ENCODE measurements at places on chromosomes 5 and 9.

DNA sequence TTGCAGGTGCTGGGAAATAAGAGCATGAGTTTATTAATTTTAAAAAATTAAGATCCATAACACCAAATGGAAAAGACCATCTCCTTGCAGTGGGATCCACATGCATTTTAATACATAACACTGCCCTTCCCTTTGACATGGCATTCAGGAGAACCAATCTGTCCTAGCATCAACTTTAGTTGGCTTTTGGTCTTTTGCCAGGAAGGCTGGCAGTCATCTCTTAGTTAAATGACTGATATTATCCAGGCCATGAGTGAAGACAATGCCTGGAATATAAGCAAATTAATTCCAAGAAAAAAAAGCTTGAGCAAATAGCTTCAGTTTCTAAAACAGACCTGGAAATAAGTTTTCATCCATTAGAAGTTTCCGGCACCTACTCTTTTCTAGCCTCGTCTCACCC lies 55.1 kb upstream of the OTULINL start:
- H3K36me3 ChIP-seq = no peaks in the 10 kb centered on the region
- H3K27ac ChIP-seq = no peak overlapping the region
- no peaks in the 10 kb centered on the region for H3K4me1 ChIP-seq
- H3K27me3 ChIP-seq = no peaks in the 10 kb centered on the region
- no peak for DNase-seq
- H3K4me3 ChIP-seq = no peak overlapping the region

DNA sequence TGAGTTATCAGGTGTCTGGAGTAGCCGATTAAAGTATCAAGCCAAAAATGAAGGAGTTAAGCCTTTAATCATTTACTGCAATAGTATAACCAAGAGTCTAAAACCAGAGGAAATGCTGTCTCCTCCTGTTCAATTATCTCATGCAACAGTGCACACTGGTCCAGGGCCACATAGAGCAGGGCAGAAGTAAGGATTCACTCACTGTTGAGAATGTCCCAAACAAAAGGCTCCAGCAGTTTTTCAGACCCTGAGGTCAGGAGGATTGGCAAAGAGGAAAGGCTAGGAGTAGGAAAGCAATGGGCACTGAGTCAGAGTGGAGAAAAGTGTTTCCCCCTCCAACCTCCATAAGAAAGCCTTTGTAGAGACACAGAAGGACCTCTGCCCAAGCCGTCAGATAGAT lies 168.2 kb downstream of the RNF180 start:
- no peaks in the 10 kb centered on the region for H3K4me1 ChIP-seq
- H3K27me3 ChIP-seq = no peaks in the 10 kb centered on the region
- no peak overlapping the region for H3K27ac ChIP-seq
- H3K36me3 ChIP-seq = no peaks in the 10 kb centered on the region
- no peak overlapping the region for H3K4me3 ChIP-seq
- no peak for DNase-seq

DNA sequence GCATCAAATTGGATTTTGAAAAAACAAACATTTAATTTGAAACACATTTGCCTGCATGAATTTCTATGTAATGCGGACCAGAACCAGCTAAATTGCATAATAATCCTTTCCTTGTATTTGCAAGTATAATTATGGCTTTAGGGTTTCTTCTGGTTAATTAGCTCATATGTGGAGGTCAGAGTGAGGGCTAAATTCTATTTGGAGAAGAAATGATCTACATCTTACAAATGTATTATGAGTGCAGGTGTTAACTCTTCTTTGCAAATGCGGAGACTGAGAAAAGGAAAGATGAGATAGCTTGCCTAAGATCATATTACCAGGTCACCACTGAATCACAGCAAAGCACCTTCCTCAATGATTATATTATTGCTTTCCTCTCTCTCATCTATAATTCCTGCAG lies 194.7 kb downstream of the CDH9 start:
- no peaks in the 10 kb centered on the region for H3K4me1 ChIP-seq
- H3K4me3 ChIP-seq = no peak overlapping the region
- H3K27me3 ChIP-seq = no peaks in the 10 kb centered on the region
- no peak for DNase-seq
- no peak overlapping the region for H3K27ac ChIP-seq
- H3K36me3 ChIP-seq = no peaks in the 10 kb centered on the region

- no peak for DNase-seq
- no peak overlapping the region for H3K27ac ChIP-seq
- no peak overlapping the region for H3K4me3 ChIP-seq
- H3K27me3 ChIP-seq = peaks cover 5% of the 10 kb centered on the region
Measured at GRCh38 chr9:122190597-122191381, 31.1 kb downstream of the MORN5 start.

- no peaks in the 10 kb centered on the region for H3K4me1 ChIP-seq
- H3K36me3 ChIP-seq = no peaks in the 10 kb centered on the region
- DNase-seq = no peak
Measured at GRCh38 chr9:38278931-38279679, 113.4 kb upstream of the ALDH1B1 start.

DNA sequence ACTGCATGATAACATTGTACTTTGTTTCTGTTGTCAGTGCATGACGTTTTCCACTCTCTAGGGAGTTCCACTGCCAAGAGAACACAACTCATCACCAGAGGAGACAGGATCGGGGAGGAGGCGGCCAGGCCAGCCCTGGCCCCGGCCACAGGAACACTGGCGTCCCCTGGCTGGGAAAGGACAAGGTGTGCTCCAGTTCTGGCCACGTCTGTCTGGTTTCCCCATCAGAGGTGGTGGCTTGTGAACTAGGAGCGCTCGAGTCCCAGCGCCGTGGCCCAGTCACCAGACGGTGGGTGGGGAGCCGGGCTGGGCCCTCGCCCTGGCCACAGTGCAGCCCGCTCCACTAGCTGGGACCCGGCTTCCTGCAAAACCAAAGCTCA lies 211.9 kb upstream of the IRX4 start:
- H3K27ac ChIP-seq = no peak overlapping the region
- no peak overlapping the region for H3K4me3 ChIP-seq
- DNase-seq = no peak
- H3K27me3 ChIP-seq = no peaks in the 10 kb centered on the region
- H3K4me1 ChIP-seq = peaks cover 22% of the 10 kb centered on the region
- no peaks in the 10 kb centered on the region for H3K36me3 ChIP-seq

DNA sequence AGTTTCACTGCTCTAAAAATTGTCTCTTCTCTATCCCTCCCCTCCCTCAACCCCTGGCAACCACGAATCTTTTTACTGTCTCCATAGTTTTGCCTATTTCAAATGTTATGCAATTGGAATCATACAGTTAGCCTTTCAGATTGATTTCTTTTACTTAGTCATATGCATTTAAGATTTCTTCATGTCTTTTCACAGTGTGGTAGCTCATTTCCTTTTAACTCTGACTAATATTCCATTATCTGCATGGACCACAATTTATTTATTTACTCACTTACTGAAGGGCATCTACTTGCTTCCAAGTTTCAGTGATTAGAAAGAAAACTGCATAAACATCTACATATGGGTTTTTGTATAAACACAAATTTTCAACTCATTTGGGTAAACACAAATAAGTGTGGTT lies 372.3 kb downstream of the CDH18 start:
- no peak overlapping the region for H3K27ac ChIP-seq
- H3K36me3 ChIP-seq = no peaks in the 10 kb centered on the region
- H3K27me3 ChIP-seq = no peaks in the 10 kb centered on the region

GRCh38 chr5:133196441-133197085 lies 144.8 kb downstream of the HSPA4 start:
- DNase-seq = no peak
- no peak overlapping the region for H3K27ac ChIP-seq
- H3K36me3 ChIP-seq = no peaks in the 10 kb centered on the region
- H3K4me3 ChIP-seq = no peak overlapping the region
- H3K27me3 ChIP-seq = no peaks in the 10 kb centered on the region

GRCh38 chr5:17069995-17070511 lies 134.0 kb upstream of the MYO10 start:
- H3K27me3 ChIP-seq = no peaks in the 10 kb centered on the region
- no peak for DNase-seq
- no peak overlapping the region for H3K27ac ChIP-seq
- peaks cover 6% of the 10 kb centered on the region for H3K4me1 ChIP-seq

GRCh38 chr5:135842737-135843136 lies 8.3 kb downstream of the SLC25A48 start:
- no peaks in the 10 kb centered on the region for H3K36me3 ChIP-seq
- peaks cover 11% of the 10 kb centered on the region for H3K27me3 ChIP-seq
- no peak overlapping the region for H3K4me3 ChIP-seq

GRCh38 chr5:546376-546908 lies 22.2 kb upstream of the SLC9A3 start:
- peaks cover 9% of the 10 kb centered on the region for H3K27me3 ChIP-seq
- H3K4me1 ChIP-seq = no peaks in the 10 kb centered on the region
- no peak for DNase-seq
- H3K4me3 ChIP-seq = no peak overlapping the region

DNA sequence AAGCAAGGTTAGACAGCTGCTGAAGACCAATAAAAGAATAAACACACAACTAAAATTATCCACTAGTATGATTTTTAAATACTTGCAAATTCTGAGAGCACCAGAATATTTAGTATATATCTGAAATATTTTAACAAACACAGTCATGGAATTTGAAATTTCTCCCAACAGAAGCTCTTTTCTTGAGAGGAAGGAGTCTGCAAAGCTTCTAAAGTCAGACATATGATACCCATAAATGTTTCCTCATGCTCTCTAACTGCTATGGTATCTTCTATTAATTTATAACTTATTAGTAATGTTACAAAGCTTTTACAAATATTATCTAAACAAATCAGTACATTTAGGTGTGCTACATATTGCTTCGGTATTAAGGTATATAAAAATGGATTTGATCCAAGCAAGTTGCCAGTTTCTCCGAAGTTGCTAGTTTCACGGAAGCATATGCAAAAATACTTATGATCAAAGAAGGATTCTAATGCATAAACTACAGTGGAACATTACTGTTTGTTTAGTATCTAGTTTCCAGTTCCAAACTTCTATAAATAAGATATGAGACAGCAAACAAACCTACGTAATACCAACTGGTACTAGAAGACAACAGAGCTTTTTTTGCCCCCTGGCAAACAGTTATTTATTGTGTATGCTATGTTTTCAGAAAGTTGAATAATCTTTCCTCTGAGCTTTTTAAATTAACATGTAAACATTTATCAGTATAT lies 22.0 kb downstream of the FNIP1 start:
- no peaks in the 10 kb centered on the region for H3K27me3 ChIP-seq
- H3K4me1 ChIP-seq = peaks cover 12% of the 10 kb centered on the region
- no peaks in the 10 kb centered on the region for H3K36me3 ChIP-seq
- no peak overlapping the region for H3K27ac ChIP-seq
- no peak for DNase-seq

GRCh38 chr5:30390095-30390494 lies 803.4 kb upstream of the CDH6 start:
- no peak overlapping the region for H3K4me3 ChIP-seq
- H3K27ac ChIP-seq = no peak overlapping the region
- H3K36me3 ChIP-seq = no peaks in the 10 kb centered on the region
- DNase-seq = no peak

All from cardiac muscle cell (in vitro differentiated cells and primary cell).